ENCODE measurements at places on chromosomes 11 and 22.
A peak's percentile ranks its signal among the peaks of the same experiment; 100 is the strongest.

- no peak for DNase-seq
Measured at GRCh38 chr11:124233376-124233775, 7.5 kb upstream of the OR8G1 start.

DNA sequence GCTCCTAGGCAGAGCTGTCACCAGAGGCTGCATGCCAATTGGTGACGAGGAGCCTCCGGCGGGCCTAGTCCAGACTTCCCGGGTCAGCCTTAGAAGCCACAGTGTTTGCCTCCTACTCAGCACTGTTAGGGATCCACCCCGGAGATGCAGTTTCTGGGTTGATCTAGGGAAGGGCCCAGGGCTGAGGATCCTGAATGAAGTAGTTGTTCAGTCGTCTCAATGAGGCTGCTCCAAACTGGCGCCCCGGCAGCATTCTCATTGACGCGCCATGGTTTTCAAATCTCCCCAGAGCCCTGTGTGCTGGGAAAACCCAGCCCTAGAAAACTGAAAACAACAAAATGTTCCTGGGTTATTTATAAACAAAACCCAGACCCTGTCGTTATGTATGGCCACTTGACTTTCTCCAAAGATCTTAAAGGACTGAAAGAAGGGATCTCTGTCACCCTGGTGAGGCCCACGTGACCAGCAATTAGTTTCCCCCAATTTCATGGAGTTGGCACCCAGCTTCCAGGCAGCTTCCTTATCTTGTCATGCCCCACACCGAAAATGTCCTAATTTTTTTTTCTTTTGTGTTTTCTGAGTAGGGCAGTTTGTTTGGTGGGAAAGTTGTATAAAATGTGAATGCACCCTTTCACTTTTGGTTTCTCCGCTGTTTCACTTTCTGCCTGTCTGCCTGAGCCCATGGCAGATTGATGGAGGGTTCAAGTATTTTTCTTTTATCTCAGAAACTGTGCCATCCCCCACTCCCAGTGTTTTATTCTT lies 2.0 kb upstream of the EHD1 start:
- DNase-seq = no peak

DNA sequence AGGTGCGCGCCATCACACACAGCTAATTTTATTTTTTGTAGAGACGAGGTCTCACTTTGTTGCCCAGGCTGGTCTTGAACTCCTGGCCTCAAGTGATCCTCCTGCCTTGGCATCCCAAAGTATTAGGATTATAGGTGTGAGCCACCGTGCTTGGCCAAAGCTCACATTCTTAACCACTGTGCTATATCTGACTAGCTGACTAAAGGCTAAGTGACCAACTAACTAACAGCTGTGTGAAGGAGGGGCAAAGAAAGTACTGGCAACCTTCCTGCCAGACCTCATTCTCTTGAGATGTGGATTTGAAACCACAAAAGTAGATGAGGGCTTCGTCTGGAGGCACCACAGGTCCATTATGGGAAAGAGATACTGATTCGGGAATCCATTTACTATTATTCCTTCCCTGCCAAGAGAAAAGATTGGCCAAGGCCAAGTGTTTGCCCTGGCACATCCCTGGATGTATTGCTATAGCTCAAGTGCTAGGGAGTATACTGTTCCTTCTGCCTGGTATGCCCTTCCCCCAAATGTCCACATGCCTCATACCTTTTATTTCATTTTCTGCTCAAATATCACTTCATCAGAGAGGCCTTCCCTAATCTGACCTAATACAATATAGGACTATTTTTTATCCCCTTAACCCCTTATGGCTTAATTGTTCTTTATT lies 52.7 kb upstream of the RRM1 start:
- no peak for DNase-seq

DNA sequence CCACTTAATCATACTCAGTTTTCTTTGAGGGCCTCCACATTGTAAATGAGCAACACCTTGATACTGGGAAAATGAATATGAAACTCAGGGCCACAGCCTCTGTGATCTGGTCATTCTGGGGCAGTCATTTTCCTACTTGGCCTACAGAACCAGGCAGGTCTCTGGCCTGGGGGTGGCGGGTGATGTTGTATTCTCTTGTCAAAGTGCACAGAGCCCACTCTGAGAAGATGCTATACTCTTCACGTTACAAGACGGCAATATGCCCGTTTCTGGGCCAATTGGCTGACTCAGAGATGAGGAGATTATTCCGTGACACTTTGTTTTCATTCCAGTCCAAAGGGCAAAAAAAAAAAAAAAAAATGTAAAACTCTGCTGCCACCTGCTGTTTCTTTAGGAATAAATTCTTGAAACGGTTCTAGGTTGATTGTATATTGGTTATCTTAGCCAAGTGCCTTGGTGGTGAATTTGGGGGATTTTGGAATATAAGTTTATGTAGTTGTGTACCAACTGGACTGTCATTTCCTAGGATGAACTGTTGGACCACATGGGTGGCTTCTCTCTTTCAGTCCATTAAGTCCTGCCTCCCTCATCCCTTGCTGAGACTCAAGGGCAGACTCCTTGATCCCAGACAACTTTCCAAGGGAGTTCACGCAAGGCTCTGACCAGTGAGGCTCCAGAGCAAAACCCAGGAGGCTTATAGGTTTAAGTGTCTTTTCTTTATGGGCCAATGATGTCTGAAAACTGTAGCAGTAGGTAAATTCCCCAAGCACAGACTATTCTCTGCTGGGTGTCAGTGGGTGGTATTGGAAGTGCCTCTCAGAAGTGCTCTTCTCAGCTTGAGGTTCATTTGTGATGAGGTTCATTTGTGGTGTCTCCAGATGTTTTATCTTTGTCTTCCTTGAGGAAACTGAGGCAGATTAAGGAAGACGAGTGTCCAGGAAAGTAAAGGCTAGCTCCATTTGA lies 18.2 kb downstream of the ADM start:
- DNase-seq = peak; percentile 94

GRCh38 chr11:65058012-65058411 lies 341 bp downstream of the NAALADL1 start:
- no peak for DNase-seq

- DNase-seq = no peak
Measured at GRCh38 chr11:134063124-134063495, 5.8 kb upstream of the JAM3 start.

GRCh38 chr11:2772544-2773031 lies 72.8 kb upstream of the KCNQ1OT1 start:
- peak; percentile 29 for DNase-seq

DNA sequence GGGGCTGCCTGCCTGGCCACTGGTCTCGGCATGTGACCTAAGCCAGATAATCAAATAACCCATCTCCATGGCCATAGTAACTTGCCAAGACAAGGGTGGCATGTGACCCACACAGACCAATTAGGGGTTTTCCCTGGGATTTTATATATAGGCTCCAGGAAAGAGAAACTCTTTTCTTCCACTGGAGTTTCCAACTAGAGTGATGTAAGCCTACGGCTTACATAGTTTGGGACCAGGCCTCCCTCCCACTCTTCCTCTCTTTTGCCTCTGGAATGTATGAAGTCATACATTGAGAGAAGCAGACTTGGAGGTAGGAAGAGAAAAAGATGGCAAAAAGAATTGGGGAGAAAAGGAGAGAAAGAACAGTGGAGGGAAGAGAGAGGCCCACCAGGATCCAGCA lies 84.6 kb upstream of the LDLRAD3 start:
- peak; percentile 15 for DNase-seq

GRCh38 chr22:49730656-49731055 lies 97.0 kb downstream of the BRD1 start:
- no peak for DNase-seq

- peak; percentile 53 for DNase-seq
Measured at GRCh38 chr22:17633217-17633997, 4.9 kb upstream of the ATP6V1E1 start.

- no peak for DNase-seq
Measured at GRCh38 chr11:3148990-3149851, 15.9 kb downstream of the OSBPL5 start.

- DNase-seq = peak; percentile 31
Measured at GRCh38 chr11:80414181-80415165, 973.6 kb upstream of the TENM4 start.

DNA sequence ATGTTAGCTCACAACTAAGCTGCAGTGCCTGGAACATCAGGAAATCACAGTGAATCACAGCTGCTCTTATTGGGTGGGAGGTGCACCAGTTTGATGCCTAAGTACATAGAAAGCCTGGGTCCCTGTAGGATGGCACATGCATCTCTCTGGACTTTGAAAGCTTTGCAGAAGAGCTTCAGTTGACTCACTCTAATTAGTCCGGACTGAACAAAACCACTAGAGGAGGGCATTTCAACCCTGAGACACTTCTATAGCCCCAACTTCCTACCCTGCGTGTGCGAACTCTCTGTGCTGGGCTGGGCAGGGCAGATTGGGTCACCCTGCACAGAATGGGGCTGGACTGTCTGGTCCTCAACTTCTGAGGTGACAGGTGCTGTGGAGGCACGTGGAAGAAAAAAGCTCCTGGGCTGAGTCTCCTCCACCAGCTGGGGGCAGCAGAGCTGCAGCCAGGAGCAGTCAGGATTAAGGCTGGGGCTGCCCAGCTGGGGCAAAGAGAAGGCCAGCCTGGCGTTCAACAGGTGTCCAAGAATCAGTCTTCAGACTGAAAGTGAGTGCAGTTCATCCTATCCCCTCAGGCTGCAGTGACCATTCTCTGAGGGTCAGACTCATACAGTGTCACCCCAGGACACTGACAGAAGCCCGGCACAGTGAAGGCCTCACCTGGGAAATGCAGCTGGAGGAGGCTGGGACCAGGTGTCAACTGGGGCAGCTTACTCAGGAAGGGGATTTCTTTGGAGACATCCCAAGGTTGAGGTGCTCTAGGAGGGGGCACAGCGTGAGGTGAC lies 22.1 kb downstream of the GGTLC2 start:
- DNase-seq = peak; percentile 21

- DNase-seq = peak; percentile 65
Measured at GRCh38 chr11:396948-397548, 3.0 kb downstream of the PKP3 start.

DNA sequence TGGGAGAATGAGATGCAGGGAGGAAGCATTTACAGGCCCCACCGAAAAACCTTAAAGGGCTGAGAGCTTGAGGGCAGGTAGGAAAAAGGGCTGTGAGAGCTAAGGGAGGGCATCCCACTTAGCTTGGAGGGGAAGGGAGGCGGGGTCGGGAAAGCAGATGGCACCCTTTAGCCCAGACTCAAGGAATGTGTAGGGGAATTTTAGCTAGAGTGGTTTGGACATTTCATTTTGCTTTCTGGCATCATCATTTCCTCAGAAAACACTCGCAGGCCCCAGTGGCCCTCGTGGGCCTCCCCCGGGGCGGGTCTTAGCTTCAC lies 846 bp upstream of the STIM1 start:
- DNase-seq = no peak

DNA sequence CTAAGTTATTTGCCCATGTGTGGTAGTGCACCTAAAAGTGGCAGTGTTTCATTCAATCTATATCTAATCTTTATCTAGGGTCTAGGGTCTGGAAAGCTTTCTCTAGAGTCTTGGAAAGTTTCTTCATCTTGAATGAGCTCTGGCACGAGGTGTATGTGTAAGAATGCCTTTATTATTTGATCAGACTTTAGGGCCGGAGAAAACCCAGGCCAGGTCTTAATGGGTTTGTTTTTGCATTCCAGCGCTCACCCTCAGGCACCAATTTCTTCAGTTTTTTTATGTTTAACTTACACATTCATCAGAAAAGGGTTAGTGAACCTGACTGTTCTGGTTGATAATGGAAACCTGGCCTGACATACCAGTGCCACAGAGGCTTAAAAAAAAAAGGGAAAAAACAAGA lies 68.3 kb upstream of the SLN start:
- no peak for DNase-seq

- DNase-seq = peak; percentile 99
Measured at GRCh38 chr22:27107824-27108223, 450.4 kb downstream of the MIAT start.

DNA sequence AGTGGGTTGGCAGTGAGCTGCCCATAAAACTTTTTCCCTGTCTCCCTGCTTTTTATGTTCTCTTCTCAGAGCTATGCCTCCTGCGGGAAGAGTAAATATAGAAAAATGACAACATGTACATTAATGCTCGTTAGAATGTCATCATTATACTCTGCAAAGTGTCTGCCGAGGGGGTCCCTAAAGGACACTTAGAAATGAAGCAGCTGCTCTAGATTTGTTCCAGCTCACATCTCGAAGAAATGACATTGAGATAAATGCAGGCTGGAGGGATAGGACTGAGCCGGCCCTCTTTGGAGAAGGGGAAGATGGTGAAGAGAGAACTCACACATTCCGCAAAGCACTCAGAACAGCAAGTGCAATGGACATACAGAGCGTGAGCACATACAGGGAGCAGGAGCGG lies 240.0 kb downstream of the NXPE2 start:
- DNase-seq = no peak

DNA sequence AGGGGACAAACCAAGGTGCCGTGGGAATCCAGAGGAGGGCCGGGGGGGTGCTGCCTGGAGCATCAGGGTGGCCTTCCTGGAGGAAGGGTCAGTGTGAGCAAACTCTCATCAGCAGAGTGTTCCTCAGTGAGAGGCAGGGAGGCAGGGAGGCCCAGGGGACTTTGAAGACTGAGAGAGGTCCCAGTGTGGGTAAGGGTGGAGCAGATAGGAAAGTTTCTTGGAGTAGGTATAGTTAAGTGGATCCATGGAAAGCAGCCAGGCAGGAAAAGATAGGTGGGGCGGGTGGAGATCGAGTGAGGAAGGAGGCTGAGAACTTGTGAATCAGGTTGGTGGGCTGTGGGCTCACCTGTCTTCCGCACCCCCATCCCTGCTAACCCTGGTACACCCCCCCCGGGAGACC lies 9.3 kb downstream of the UPK3A start:
- DNase-seq = no peak

DNA sequence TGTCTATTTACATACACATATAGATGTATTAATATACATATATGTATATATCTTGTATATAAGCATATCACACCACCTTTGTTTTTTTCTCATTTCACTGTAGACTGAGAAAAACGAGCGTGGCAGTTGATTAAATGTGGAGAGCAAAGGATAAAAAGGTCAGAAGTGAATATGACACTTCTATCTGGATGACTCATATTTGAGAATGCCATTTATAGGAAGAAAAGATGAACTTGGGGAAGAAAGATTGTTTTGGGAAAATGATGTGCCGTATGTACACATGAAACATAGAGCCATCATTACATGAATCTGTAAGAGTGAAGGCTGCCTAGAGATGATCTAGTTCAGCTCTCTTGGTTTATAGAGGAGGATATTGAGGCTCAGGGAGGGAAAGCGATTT lies 28.7 kb downstream of the AMOTL1 start:
- DNase-seq = no peak

DNA sequence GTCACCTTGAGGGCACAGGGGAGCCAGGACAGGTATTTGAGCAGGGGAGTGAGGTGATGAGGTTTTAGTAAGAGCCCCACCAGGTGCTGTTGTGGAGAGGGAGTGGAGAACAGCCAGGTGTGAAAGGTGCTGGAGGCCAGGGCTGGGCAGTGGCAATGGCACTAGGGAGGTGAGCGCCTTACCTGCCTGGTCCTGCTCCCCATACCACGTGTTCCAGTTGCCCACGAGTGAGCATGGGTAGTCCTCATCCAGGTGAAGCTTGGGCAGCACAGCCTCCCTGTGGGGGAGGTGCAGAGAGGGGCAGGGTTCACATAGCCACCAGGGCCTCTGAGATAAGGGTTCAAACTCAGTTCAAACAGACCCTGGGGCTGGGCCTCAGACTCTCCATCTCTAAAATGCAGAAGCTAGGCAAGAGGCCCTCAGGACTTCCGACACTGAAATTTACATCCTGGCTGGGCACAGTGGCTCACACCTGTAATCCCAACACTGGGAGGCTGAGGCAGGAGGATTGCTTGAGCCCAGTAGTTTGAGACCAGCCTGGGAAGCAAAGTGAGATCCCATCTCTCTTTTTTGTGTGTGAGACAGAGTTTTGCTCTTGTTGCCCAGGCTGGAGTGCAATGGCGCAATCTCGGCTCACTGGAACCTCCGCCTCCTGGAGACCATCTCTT lies 11.8 kb downstream of the NIPSNAP1 start:
- DNase-seq = no peak

Measured in fibroblast of skin of scalp (primary cell).